ENCODE measurements at places on chromosomes 3 and 15. TPM values are rescaled to one million over a fixed set of nuclear protein-coding genes. Genes with fewer than 3 reads are reported as not detected.

Gene WDR93
- polyA plus RNA-seq: not detected

Gene DGKG
- 0.68 TPM for polyA plus RNA-seq

Gene THSD4
- polyA plus RNA-seq: not detected

Gene C3orf49
- not detected for polyA plus RNA-seq

Gene CAND2
- 0.49 TPM for polyA plus RNA-seq

Gene TRPM1
- not detected for polyA plus RNA-seq

Gene GASK1A
- not detected for polyA plus RNA-seq

Gene FEZF2
- polyA plus RNA-seq: not detected

Gene GOLGA8S
- not detected for polyA plus RNA-seq

Data from naive B cell (primary cell).